ENCODE measurements at places on chromosomes 3 and 15.

GRCh38 chr3:74134831-74135230 lies 479.6 kb downstream of the CNTN3 start:
- DNase-seq = no peak

DNA sequence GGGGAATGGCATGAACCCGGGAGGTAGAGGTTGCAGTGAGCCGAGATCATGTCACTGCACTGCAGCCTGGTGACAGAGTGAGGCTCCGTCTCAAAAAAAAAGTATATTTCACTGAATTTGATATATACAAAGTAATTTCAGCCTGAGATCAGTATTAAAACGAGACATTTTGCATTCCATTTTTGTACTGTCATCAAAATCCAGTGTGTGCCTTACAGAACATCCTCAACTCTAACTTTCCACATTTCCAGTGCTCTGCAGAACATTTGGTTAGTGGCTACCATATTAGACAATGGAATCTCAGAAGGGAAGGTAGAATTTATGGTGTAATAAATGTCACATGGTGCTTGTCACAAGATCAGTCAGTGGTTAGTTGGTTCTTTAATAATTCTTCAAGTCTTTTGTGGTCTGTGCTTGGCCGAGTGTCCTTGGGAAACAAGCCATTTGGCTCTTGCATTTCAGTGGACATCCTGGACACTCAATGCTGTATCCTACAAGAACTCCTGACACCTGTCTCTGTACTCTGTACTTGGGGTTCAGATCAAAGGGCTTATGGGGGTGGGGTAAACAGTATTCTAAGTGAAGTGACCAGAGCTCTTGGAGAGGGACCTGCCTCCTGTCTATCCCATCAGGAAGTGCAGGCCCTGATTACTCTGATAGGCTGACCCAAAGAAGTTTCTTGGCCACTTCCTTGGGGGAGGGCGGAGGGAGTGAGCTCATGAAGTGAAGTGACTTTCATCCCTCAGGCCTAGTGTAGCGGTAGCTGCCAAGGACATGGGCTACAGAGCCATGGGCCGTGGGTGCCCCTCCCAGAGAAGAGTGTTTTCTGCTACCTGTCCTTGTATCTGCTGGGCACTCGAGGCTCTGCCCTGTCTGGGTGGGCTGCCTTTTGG lies 3.7 kb downstream of the ACVR2B start:
- DNase-seq = no peak

- no peak for DNase-seq
Observed at GRCh38 chr3:99536555-99537314, 101.7 kb upstream of the COL8A1 start.

DNA sequence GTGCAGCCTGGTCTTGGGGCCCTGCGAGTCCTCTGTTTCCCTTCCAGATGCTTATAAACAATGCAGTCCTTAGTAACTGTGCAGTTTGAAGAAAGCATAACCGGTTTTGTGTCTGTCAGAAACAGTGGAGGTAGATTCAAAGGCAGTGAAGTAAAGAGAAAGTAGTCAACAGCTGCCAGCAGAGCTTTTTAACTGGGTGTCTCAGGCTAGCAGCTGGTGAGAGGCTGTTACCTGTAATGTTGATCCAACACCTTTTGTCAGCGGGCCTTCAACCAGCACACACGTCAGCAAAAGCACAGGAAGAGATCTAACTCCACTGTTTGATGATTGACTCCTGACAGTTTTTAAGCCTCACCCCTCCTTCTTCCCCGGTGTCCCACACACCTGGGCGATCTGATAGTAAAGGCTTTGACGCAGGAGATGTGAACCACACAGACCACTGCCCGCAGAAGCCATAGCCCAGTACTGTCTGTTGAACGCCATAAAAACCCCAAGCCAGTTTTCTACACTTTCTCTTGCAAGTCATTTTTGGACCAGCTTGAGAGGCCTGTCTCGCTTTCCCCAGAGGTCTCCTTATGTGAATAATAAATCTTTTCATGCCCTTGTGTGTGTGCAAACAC lies 178.0 kb downstream of the FMN1 start:
- no peak for DNase-seq

DNA sequence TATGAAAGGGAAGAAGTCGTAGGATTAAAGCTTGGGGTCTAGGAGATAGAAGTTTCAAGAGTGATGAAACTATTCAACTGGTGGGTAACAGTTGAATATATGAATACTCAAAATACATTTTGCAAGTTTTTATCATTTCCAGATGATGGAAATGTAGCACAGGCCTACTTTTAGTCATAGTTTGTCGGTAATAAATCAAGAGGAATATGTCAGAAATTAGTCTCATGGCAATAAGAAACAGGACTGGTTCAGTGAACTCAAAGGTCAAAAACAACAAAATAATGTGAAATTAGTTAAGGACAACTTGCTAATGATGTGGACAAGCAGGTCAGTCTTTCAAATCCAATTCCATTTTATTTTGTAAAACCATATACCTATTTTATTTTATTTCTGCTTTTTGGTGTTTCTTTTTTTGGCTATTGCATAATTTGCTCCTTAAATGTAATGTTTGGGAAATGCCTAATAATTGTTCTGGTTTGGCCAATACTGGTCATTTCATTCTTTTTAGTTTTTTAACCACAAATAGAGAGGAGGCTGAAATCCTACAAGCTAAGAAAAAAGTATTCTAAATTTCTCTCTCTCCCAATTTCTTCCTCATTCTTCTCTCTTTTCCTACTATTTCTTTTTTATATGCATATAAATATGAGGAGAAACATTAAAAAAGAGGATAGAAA lies 195.2 kb upstream of the ARHGEF26 start:
- DNase-seq = no peak

DNA sequence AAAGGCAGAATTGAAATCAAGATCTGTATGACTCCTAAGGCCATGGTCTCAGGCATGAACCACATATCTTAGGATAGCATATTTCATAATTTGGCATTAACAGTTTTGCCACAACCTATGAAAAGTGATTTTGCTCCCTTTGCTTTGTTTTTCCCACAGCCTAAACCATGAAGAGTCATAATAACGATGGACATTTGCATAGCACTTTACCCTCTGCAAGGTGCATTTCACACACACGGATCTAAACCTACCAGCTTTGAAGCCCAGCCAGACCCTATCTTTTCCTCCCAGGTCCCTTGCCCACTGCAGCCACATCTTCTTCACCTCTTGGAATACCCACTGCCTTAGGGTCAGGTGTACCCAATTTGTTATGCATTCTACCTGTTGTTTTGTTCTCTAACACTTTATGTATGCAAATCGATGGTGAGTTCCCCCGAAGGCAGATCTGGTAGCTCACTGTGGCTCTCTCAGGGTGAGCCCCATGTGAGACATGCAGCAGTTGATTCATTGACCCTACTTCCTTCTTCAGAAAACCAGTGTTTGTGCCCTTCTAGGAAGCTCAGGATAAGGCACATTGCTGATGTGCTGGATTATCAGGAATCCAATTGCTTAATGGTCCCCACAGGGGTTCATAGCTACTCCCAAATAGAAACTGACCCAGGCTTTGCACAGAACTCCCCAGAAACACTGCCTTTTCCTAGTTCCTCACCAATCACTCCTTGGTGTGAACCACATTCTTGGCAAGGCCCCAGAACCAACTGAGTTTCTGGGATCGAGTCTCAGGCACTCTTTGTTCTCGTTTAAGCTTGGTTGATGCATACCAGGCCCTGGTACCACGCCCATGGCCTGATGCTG lies 8.7 kb downstream of the ARHGAP31 start:
- DNase-seq = no peak
